Cortex of kidney (tissue), 1 donor: ENCODE measurements at places on chromosomes 4 and X.

DNA sequence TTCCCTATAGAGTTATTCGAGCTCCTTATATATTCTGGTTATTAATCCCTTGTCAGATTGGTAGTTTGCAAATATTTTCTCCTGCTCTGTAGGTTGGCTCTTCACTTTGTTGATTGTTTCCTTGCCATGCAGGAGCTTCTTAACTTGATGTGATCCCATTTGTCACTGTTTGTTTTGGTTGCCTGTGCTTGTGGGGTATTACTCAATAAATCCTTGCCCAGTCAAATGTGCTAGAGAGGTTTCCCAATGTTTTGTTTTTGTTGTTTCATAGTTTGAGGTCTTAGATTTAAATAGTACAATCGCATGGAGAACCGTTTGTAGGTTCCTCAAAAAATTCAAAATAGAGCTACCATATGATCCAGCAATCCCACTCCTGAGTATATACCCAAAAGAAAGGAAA, 2.3 kb upstream of the SYTL5 start:
- DNase-seq = no peak

- no peak for DNase-seq
These were observed 417.4 kb downstream of the TMA16 start for GRCh38 chr4:163911891-163912290.

GRCh38 chrX:31497086-31497485, 425.2 kb upstream of the FTHL17 start:
- DNase-seq = no peak

DNA sequence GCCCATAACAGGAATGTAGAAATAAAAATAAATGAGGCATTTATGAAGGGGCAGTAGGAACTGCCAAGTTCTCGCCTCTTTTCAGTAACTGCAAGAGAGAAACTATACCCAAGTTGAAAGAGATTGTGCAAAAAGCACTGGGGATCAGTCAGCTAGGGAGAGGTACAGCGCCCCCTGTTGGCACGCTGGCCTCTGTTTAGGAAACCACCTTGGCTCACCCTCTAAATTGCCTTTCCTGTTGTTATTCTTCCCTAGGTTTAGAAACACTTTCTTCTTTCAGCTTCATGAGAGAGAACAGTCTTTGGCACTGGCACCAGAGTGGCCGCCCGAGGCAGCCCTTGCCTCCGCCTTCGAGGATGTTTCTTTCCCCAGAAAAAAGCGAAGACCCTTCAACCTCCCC, 348.5 kb downstream of the MID1IP1 start:
- DNase-seq = no peak

- DNase-seq = no peak
These were observed 312.6 kb downstream of the PACRGL start for GRCh38 chr4:21012851-21013331.

DNA sequence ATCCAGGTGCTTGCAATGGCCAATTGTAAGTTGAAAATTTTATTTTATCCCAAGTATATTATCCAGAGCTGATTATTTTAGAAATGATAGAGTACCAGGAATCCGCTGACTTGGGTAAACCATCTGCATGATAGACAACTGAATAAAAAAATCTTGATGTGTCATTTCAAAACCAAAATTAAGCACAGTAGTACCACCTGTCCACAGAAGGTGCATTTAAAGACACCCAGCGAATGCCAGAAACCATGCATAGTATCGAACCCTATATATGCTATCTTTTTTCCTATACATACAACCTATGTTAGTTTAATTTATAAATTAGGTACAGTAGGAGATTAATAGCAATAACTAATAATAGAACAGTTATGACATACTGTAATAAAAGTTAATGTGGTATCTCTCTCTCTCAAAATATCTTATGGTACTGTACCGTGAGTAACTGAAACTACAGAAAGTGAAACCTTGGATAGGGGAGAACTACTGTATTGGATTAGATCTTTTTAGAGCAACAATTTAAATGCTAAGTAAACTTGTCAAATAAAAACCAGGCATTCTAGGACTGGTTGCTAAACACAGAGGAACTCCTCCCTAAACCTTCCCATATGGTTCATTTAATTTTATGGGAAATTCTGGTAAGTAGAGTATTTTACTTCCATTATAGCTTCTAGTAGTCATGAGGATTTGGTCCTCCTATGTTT, 6.2 kb downstream of the NEIL3 start:
- DNase-seq = no peak

DNA sequence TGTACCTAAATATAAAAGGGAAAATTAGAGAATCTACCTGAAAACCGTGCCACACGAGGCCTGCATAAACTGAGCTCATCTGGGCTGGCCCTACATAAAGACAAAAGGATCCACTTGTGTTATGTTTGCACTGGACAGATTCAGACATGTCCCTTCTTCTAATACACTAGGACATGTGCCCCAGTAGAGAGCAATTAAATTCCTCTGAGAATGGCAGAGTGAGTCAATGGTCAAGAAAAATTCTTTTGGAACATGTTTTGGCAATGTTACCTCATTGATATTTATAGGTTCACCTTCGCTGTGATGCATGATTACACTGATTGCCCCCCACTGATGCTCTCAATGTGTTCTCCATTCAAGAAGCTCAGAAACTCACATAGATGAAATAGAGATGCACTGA, 95.2 kb downstream of the MANBA start:
- no peak for DNase-seq

DNA sequence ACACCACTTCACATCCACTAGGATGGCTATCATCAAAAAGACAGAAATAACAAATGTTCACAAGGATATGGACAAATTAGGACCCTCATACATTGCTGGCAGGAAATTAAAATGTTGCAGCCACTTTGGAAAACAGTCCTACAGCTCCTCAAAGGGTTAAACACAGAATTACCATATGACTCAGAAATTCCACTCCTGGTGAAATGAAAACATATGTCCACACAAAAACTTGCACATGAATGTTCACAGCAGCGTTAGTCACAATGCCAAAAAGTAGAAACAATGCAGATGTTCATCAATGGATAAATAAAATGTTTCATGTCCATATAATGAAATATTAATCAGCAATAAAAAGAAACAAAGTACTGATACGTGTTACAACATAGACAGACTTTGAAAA, 15.1 kb downstream of the S100G start:
- DNase-seq = no peak

GRCh38 chr4:1462768-1463075, 56.5 kb upstream of the NKX1-1 start:
- DNase-seq = no peak

GRCh38 chr4:122679317-122679716, 53.2 kb upstream of the BBS12 start:
- DNase-seq = no peak

DNA sequence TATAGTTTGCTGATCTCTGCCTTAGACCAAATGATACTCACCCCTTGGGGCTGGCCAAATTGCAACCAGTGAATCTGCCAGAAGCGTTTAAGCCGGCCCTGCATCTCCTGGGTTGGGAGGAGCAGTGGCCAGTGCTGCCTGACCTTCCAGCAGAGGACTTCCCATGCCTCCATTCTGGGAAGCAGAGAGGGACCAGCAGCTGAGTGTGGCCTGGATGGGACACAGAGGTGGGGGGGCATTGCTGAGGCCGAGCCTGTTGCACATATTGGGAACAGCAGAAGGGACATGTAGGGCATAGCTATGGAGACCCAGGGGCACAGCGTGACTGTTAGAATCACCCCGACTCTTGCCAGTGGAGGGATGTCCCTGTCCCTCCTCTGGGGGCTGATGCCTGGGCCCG, 93.3 kb downstream of the CPZ start:
- no peak for DNase-seq

GRCh38 chr4:112099701-112100297, 45.5 kb upstream of the FAM241A start:
- no peak for DNase-seq

DNA sequence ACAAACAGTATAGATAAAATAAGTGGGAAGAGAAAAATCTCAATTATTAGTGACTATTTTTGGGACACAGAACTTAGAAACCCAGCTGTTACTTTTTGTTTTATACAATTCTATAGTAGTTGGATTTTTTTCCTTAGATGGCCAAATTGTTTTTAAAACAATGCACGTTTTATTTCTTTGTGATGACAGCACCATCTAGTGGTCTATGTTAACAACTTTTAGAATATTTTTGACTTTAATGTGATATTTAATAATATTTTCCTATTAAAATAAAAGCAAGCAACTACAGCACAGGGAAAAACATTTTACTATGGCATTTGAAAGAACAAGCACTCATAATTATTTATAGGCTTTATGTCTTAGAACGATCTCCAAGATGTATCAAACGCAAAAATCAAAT, 5.6 kb upstream of the SMIM31 start:
- no peak for DNase-seq

DNA sequence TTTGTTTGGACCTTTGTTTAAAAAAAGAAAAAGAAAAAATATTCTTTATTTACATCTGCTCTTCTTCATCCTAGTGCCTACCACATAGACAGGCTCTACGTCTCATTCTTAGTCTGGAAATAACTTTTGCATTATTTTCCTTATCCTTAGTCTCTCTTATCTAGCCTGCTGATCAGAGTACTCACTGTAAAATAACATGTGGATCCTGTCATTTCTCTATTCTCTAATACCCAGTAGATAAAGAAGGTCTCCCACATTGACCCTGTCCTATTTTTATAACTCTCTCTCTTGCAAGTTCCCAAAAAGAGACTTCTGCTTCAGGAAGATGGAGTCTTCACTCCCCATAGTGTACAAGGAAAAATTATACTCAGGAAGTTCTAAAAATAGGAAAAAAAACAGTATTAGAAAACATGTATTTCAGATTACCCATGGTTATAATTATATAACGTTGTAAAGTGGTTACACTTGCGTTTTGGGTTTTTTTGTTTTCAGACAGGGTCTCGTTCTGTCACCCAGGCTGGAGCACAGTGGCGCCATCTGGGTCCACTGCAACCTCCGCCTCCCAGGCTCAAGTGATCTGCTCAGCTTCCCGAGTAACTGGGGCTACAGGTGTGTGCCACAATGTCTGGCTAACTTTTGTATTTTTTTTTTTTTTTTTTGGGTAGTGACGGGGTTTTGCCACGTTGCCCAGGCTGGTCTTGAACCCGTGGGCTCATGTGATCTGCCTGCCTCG, 23.8 kb downstream of the ZFX start:
- DNase-seq = no peak
